Activated CD4-positive, alpha-beta T cell treated with anti-CD3 and anti-CD28 coated beads for 24 hours (primary cell): ENCODE measurements at places on chromosomes 3 and 15.

GRCh38 chr15:81400640-81401236, 26.7 kb upstream of the TMC3 start:
- DNase-seq = no peak

DNA sequence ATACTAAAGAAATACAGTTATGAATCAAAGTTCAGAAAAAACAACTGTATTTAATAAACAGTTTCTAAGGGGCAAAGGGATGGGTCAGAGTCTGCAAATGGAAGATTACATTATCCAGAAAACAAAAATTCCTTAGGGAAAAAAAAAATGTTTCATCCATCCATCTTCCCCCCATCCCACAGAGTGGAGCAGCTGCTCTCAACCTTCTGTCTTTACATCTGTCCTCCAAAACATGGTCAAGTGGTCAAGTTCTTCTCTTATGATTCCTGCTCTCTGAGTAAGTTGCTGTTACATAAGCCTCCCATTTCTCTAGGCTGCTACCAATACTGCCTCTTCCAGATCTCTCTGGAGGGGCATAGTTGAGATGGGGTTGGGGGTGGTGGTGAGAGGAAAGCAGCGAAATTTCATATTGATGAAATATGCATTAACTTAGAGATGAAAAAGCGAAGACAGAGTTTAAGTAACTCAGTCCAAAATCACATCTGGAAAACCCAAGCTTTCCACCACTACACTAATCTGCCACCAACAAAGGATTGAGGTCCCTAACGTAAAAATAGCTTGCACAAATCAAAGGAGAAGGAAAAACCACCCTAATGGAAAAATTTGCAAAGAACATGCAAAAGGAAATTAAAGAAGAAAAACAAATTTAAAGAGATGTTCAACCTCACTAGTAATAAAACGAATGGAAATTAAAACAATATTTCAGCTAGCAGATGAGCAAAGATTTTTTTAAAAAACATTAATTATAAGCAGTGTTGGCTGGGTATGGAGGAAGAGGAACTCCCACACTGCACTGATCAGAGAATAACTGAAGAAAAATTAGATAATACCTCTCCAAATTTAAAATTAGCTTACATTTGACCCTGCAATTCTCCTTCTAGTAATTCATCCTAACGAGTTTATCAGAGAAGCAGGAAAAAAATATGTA, 109.5 kb downstream of the ST8SIA2 start:
- DNase-seq = no peak

DNA sequence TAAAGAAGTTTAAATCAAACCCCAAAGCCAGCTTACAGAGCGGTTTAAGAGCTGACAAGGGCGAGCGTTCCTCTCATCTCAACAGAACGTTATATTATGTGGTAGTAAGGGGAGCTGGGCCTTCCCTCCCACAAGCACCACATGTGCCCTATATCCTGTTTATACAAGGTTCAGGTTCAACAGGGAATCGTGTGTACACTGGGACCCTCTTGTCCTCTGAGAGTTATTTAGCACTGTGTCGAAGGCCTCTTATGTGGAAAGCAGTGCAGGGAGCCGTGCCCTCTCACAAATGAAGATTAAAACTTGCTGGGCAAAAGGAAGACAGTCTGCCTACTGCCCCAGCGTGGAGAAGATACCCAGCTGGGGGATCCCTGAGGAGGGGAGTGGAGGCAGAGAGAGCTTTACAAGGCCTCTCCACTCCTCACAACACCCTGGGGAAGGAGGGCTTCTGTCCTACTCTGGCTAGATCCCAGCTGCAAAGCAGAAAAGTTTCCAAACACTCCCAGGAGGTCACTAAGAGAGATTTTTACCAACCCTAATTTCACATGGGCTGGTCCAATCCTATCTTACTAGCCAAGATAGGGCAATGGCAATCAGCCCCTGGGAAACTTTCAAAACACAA, 2.9 kb downstream of the TLE3 start:
- DNase-seq = no peak

DNA sequence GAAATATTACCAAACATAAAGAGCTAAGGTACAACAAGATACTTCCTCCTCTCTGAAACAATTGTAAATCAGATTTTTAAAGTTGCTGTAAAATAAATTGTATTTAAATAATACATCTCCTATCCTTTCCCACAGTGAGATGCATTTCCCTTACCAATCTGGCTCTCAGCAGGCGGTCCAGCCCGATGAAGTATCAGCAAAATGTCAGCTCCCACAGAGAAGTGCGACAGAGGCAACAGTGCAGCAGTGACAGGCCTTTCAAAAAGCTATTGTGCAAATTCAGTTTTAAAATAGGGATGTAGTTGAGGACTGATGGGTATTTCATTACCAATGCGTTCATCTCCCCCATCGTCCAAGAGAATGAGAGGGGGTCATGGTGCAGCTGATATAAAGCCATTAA, 733.2 kb upstream of the GOLIM4 start:
- no peak for DNase-seq

GRCh38 chr3:124654470-124654845, 75.8 kb upstream of the UMPS start:
- DNase-seq = no peak

GRCh38 chr3:124888482-124889441, 1.6 kb upstream of the ITGB5 start:
- DNase-seq = no peak

DNA sequence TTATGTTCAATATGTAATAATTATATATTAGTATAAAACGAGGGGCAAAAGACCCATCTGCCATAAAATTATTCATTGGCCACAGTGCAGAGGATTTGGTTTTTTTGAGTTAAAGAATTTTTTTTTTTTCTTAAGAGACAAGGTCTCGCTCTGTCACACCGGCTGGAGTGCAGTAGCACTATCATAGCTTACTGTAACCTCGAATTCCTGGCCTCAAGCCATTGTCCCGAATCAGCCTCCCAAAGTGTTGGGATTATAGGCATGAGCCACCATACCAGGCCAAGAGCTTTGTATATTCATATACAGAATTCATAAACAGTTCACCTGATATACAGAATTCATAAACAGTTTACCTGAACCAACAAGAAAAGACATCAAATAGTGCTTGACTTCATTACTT, 20.2 kb upstream of the LRRFIP2 start:
- no peak for DNase-seq

GRCh38 chr3:39812537-39812936, 3.1 kb downstream of the MYRIP start:
- DNase-seq = no peak

GRCh38 chr3:16554126-16554525, 40.6 kb upstream of the RFTN1 start:
- DNase-seq = no peak

DNA sequence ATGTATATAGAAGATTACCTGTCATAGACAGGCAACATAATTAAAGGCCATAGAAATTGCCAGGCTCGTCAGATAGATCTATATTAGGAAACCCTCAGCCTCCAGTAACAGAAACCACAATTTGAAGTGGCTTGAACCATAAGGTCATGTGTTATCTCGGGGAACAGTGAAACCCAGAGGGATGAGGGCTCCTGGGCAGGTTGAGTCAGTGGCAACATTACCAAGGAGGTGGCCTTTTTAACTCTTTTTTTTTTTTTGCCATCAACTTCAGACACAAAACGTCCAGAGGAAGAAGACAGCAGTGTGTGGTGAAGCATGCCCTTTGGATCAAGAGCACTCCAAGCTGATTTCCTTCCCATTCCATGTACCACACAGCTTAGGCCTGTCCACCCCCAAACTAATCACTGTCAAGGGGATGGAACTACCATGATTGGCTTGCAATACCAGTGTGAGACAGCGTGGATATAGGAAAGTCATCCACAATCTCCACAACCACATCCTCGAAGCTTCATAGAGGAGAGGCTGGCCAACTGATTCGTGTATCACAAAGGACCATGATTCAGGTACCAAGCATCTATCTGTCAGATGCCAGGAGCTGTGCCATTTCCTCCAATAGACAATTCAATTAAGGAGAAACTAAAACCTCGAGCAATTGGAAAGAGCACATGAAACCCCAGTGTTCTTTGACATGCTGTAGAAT, 999 bp upstream of the KIF7 start:
- DNase-seq = no peak

DNA sequence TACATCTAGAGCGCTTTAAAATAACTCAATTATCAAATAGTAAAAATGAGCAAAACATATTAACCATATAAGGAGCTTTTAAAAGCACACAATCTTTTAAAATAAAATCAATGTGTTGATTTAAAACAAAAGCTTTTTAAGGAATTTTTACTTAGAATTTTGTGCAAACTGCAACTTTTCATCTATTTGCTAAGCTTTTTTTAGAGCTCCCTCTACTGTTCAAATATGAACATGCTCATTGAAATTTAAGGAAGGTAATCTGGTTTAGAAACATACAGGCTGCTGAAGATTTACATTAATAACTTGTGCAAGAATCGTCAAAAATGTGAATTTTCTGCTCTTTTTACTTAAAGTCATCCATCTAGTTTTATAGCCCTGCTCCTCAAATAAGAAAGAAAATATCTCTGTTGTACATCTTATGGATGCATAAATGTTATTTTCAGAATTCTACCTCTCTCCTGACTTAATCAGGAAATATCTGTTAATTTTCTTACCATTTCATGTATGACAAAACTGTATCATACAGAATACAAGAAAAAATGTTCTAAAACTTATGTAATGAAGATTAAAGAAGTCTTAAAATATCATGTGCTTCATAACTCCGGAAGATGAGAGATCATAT, 469.4 kb upstream of the ROBO2 start:
- DNase-seq = no peak

DNA sequence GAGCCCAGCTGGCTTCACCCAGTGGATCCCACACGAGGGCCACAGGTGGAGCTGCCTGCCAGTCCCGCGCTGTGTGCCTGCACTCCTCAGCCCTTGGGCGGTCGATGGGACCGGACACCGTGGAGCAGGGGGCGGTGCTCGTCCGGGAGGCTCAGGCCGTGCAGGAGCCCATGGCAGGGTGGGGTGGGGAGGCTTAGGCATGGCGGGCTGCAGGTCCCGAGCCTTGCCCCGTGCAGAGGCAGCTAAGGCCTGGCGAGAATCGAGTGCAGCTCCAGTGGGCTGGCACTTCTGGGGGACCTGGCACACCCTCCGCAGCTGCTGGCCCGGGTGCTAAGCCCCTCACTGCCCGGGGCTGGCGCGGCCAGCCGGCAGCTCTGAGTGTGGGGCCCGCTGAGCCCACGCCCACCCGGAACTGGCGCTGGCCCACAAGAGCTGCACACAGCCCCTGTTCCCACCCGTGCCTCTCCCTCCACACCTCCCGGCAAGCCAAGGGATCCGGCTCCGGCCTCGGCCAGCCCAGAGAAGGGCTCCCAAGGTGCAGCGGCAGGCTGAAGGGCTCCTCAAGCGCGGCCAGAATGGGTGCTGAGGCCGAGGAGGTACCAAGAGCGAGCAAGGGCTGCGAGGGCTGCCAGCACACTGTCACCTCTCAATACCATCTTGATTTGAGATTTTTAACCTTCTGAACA, 121.4 kb downstream of the EPHB1 start:
- DNase-seq = no peak

DNA sequence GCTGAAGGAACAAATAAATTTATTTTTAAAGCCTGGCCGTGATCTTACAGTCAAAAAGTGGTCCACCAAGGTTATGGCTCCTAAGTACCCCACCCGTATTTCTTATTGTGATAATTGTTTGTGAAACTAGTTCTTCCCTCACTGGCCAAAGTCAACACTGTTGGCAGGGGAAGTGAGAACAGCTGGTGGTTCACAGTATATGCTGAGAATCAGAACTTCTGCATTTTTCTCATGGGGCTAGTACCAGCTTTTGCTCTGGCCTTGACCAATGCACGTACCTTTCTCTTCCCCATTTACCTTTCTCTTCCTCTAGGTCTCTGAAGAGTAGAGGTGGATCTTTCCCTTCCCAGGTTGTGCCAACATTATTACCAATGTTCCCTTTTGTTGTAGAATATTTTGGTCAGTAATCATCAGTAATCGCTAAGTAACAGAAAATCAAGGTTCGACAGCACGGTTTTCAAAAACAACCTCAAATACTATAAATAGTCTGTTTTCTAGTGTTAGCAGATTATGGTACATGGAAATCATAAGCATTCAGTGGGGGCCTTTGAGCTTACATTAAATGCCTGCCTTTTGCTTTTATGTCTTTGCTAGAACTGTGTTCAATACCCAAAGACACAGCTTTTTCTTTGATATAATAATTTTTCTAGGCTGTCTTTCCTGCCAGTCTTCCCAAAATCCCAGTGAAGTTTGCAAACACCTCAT, 268.0 kb downstream of the LPP start:
- no peak for DNase-seq

DNA sequence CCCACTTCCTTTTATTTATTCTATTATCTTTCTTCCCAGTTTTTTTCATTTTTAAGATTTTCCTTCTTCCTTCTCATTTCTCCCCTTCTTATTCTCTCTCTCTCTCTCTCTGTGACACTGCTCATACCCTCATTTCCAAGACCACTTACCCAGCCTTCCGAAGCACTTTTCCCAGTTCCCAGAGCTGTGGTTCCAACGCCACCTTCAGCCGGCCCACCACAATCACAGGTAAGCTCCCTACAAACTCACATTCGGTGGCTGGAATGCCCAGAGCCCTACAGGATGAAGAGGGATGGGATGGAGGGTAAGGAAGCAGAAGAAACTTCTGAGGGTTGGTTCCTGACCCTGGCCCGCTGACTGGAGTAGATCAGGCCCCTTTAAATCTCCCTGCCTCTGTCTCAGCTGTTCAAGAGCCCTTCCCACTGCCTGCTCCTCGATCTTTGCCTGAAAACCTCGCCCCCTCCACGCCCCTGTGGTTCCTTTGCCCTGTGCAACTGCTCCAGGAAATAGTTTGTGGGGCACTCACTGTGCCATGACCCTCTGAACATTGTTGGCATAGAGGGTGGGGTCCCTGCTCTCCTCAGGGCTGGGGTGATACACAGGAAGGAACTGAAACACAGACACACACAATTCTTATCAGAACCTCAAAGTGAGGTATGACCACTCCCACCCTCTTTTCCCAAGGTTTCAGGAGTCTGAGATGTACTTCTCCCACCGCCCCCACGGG, 4.8 kb downstream of the LPCAT4 start:
- no peak for DNase-seq

GRCh38 chr15:43795197-43795596, 3.1 kb downstream of the SERF2 start:
- DNase-seq = no peak

DNA sequence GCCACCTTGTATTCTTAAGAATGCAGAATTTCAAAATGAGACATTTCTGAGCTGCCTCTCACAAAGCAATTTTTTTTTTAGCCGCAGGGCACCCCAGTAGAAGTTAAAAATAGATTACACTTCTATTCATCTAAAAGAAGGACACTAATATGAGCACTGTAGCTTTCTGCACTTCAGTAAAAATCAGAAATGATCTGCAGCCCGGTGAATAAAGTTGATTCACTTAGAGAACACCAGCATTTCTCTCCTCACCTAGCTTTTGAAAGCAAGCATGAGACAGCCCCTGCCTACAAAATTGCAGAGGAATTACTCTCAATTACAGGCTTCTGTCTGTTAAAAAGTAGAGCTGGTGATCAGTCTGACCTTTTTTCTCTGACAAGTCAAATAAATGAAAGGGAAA, 1062.4 kb downstream of the FHIT start:
- no peak for DNase-seq

GRCh38 chr3:14583548-14584091, 43.5 kb upstream of the GRIP2 start:
- no peak for DNase-seq
